ENCODE measurements at places on chromosomes 12 and 14.

GRCh38 chr12:109951136-109951535 is 45.0 kb downstream of the GIT2 start:
- DNase-seq, result no peak

DNA sequence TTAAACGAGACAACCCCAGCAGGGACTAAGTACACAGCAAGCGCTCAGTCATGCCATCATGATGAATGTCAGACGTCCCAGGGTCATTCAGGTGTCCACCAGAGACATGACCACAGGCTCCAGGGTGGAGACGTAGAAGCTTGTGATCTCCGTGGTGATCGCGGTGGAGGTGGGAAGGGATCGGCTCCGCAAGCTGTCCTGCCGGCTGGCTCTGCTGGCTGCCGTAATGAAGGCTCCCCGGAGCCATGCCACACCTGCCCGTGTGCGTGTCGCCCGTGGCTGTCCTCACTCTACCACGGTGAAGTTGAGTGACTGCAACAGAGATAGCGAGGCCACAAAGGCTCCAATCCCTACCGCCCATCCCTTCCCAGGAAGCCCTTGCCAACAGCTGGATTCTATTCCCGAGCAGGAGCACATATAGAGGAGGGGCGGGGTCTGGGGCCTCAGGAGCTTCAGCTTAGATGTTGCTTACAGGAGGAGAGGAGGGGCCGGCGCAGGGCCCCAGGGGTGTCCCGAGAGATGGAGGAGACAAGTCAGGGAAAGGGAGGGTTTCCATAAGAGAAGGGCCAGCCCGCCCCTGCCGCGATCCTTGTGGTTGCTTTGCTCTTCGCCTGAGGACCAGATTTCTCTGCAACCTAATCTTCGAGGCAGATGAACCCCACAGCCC is 332.6 kb upstream of the SFSWAP start:
- DNase-seq, result no peak

GRCh38 chr12:59834659-59835474 is 239.0 kb downstream of the SLC16A7 start:
- no peak for DNase-seq

GRCh38 chr12:3365463-3366411 is 125.3 kb upstream of the PRMT8 start:
- DNase-seq, result no peak

GRCh38 chr12:80936642-80937390 is 918 bp downstream of the LIN7A start:
- DNase-seq, result no peak

DNA sequence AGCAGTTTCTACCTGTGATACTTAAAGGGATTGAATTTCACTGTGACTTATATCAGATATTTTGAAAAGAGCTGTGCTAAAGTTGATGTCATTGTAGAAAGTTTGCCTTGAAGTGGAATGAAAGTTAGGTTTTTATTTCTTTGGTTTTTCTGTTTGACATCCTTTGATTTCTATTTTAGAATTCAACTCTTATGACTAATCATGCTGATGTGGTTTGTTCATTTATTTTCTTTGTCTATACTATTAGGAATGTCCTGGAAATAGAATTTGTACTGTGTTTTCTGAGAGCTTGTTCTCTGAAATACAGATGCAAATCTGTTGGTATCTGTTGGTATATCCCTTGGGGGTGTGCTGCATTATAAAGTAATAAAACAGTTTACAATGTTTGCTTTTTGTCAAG is 3.3 kb downstream of the CNOT2 start:
- DNase-seq, result no peak

GRCh38 chr12:81181691-81182090 is 103.8 kb downstream of the ACSS3 start:
- no peak for DNase-seq

- no peak for DNase-seq
Measured at GRCh38 chr12:75856235-75856634, 175.3 kb downstream of the PHLDA1 start.

GRCh38 chr12:129530984-129531383 is 372.8 kb downstream of the TMEM132D start:
- DNase-seq, result no peak

- DNase-seq, result no peak
Measured at GRCh38 chr14:69968681-69969080, 89.5 kb downstream of the SMOC1 start.

GRCh38 chr12:11673666-11674461 is 24.4 kb downstream of the ETV6 start:
- DNase-seq, result no peak

GRCh38 chr12:92529944-92530343 is 172.8 kb upstream of the PLEKHG7 start:
- no peak for DNase-seq

- DNase-seq, result no peak
Measured at GRCh38 chr12:131916306-131917138, 12.6 kb upstream of the PUS1 start.

DNA sequence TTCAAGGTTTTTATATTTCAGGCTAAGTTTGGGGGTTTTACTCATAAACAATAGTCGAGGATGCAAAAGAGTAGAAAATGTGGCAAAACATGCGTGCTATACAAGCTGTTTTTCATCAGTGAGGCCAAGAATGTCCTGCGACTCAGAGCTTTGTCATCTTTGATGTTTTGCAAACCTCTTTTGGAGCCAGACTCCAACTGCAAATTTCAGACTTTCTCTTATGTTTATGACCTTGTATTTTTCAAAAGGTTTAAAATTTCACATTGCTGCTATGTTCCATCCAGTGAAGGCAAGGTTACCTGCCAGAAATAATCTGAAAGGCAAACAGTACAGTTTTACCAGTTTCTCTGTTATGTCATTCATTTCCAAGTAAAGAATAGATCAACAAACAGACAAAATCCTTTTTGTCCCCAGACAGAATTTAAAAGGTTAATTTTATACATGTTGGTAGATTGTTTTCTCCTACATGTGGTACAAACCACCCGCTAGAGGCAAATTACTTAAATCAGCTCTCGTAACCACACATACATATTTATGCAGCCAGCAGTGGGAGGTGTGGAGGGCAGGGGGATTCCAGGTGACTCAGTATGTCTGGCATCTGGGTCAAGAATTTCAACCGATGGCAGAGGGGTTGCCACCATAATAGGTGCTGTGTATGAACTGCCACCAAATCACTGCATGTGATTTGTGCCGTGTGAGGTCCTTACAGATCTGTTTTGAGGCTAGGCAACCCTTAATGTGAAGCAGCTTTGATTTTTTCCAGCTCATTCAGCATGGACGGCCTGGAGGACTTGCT is 119.8 kb upstream of the CPM start:
- DNase-seq, result no peak

DNA sequence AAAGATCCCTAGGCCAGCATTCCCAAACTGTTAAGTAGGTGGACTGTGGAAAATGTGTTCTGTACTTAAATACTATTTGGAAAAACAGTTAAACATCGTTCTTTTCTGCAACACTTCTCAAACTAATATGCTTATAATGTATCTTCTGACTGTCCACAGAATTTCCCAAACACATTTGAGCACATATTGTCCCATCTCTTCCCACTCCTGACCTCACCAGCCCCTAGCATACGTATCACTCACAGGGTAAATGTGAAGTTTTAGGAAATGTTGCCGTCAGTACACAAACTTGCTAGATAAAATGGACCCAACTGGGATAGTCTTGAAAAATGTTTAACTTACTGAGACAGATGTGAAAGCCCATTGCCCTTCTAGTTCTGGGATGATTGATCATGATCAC is 27.7 kb downstream of the ARID2 start:
- DNase-seq, result no peak

GRCh38 chr14:20622816-20623291 is 18.6 kb downstream of the OR6S1 start:
- DNase-seq, result no peak

DNA sequence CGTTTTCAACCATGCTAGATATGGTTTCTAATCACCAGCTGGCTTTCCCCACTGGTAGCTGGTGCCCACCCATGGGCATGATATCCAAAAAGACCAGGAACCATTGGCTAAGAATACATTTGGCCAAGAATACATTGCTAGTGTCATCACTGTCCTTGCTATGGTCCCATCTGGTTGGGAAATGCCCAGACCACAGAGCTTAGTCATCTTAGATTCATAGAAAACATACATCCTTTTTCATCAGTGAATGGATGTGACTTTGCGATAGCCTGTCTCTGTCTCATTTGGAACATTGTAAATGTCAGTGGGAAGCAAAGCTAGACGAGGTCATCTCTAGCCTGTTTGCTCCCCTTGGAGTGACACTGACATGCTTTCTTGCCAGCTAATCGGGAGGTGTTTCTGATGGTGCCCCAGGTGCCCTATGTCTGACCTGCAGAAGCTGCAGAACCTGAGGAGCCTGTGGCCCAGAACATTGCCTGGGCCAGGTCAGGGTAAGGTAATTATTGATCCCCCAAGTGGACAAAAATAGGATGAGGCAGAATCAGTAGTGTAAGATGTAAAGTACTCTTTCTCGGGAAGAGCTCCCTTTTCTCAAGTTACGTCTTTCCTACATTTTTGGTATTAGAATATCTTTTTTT is 194.8 kb downstream of the SLC41A2 start:
- DNase-seq, result no peak

DNA sequence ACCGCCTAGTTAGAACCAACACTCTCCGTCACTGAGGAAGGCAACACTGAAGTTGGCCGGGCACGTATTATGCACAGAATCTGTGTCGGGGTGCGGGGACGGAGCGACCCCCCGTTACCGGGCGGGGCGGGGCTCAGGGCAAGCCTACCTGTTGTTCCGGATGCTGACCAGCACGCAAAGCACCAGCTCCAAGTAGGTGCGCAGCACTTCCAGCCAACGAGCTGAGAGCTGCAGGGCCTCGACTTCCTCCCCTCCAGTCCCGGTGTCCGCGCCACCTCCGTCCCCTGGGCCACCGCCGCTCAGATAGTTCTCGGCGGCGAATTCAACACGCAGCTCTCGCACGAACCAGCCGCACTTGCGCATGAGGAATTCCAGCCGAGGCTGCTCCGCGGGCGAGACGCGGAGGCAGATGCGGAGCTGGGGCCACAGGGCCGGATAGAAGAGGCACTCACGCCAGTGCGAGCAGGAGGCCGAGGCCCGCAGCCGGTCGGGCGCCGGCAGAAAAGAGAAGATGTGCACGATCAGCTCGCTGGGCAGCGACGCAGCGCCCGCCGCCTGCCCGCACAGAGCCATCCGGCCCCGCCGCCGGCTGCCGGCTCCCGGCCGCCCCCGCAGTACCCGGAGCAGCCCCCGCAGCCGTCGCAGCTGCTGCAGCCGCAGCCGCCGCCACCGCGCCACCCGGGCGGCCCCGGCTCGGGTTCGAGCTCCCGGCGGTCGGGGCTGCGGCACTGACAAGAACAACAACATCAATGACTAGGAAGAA is 636 bp downstream of the FBXO33 start:
- peak; percentile 11 for DNase-seq

DNA sequence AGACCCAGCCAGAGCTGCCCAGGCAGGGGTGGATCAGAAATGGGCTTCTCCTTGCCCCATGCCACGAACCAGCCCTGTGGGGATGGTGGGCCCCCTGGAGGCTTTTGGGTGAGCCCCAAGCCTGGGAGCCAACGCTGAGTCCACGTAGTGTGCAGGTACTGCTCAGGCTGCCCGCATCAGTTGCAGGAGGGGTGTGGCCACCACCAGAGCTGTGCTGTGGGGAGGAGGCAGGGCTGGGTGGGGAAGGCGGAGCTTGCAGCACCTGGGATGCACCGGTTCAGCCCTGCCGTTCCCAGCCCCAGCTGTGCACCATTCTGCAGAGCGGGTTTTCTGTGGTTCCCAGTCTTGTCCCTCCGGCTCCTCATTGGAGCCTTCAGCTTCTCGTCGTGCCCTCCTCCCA is 36.3 kb downstream of the IL31 start:
- no peak for DNase-seq

- no peak for DNase-seq
Measured at GRCh38 chr12:116395396-116395795, 117.9 kb upstream of the MED13L start.

DNA sequence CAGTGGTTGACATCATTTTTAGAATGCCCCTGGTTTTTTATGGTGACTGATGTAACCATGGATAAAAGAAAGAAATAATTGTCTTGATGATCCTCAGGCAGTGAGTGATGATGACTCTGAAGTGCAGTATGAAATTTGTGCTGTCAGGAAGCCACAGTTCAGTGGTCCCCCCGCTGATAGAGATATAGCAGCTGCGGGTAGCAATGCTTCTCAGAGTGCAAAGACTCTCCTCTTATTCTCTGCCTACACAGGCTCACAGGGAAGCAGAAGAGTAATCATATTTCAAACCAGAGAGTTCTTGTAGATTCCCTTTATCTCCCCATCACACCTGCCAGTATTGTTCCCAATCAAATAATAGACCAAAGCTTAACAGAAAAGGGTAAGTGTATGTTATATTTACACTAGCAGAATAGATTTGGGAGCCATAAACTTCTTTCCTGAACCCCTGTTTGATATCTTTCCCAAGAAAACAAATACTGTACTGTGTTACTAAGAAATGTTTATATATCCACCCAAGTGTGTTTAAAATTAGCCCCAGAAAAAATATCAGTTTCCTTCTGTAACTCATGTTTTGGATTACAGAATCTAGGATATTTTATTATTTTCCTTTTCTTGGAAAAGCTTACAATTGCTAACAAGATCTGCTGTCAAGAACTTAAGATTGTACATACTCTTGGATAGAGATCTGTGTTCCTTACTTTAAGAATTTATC is 1817.4 kb upstream of the FLRT2 start:
- no peak for DNase-seq

- DNase-seq, result no peak
Measured at GRCh38 chr14:95330591-95331370, 11.1 kb upstream of the CLMN start.

DNA sequence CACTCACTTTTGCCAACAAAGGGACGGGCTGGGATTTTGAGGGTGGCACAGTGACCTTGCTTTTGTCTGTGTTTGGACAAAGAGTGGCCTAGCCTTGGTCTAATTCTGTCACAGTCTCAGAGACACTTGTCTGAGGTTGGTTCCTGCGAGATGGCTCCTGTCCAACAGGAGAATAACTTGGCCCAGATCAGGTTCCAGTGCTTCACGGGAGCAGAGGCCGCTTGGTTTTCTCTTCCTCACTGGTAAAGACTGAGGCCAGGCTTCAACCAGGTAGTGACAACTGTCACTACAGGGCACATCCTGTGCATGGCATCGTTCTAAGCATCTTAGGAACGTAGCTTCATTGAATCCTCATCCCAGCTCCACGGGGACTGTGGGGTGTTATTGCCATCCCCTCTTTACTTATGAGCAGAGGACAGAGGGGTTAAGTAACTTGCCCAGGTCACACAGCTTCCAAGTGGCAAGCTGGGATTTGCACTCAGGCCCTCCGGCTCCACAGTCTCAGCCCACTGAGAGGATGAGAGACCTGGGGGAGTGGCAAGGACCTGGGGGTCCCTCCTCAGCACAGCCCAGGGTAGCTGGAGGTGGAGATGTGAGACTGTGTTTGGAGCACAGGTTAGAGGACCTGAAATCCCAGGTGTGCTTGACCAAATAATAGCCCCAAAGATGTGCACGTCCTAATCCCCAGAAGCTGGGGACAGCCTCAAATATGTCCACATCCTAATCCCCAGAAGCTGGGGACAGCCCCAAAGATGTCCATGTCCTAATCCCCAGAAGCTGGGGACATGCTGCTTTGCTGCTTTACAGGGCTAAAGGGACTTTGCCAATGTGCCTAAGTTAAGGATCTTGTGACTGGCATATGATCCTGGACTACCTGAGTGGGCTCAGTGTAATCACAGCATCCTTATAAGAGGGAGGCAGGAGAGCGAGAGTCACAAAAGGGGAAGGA is 179.2 kb upstream of the RTL1 start:
- no peak for DNase-seq

- no peak for DNase-seq
Measured at GRCh38 chr14:70006699-70007098, 127.5 kb downstream of the SMOC1 start.

GRCh38 chr14:78805570-78805969 is 635.4 kb downstream of the NRXN3 start:
- DNase-seq, result no peak

Data from stimulated activated CD8-positive, alpha-beta memory T cell treated with anti-CD3 and anti-CD28 coated beads, Interleukin-2, amount 100 ng/mL, for 1 hour (primary cell).